Activated naive CD4-positive, alpha-beta T cell (primary cell): ENCODE measurements at places on chromosomes 13 and 19.

DNA sequence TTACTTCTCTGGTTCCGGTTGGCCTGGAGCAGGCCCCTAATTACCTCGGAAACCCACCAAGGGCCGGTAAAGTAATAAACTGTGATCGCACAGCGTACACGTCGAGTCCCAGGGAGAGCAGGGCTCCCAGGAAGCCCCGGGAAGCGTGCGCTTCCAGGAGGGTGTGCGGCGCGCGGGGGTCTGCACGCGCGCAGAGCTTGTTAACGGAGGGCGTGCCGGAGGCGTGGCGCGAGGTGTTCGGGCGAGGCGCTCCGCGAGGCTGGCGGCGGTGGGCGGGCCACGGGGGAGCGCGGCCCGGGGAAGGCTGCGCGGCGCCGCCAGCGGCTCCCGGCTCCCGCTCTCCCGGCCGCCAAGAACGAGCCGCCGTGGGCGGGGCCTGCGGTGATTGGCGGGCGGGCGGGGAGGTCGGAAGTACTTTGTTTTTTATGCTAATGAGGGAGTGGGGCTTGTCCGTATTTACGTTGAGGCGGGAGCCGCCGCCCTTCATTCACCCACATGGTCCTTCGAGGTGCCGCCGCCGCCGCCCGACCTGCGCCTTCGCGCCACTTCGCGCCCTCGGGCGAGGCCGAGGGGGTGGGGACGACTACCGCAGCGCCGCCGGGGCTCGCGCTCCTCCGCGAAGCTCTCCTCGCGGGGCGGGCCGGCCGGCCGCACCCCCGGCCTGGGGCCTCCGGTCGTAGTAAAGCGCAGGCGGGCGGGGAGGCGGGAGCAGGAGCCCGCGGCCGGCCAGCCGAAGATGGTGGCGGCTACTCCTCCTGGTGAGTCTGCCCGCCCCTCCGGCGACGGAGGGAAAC lies at the start of gene MIR17HG:
Gene MIR17HG (plus strand): TSS at position 486 of the 794 bp plus-strand sequence.
- peak; percentile 69 for DNase-seq

DNA sequence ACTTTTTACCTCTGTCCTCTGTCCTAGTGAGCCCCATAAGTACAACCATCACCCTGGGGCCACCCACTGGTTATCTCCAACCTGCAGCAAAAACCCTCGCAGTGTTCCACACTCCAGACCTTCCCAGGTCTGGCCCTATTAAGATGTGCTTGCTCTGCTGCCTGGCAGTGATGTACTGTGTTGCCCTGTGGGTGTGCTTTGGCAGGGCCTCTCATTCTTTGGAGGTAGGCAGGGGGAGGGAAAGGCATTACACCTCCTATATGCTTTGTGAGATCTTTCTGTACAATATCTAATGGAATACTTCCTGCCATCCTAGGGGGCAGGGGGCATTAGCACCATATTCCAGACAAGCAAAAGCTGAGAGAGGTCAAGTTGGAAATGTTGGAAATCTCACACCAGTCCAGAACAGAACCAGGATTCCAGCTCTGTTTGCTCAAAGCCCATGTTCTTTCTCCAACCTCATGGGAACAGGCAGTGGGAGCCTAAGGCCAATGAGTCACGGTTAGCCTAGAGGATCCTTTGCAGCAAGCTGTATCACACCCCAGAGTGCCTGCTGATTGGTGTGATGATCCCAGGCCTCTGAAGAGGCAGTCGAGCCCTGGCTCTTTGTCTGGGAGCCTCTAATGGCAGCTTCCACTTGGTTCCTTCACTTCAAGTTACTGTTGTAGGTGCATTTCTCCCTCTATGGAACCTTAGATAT lies 59.7 kb upstream of the UBL3 start:
- DNase-seq = no peak

DNA sequence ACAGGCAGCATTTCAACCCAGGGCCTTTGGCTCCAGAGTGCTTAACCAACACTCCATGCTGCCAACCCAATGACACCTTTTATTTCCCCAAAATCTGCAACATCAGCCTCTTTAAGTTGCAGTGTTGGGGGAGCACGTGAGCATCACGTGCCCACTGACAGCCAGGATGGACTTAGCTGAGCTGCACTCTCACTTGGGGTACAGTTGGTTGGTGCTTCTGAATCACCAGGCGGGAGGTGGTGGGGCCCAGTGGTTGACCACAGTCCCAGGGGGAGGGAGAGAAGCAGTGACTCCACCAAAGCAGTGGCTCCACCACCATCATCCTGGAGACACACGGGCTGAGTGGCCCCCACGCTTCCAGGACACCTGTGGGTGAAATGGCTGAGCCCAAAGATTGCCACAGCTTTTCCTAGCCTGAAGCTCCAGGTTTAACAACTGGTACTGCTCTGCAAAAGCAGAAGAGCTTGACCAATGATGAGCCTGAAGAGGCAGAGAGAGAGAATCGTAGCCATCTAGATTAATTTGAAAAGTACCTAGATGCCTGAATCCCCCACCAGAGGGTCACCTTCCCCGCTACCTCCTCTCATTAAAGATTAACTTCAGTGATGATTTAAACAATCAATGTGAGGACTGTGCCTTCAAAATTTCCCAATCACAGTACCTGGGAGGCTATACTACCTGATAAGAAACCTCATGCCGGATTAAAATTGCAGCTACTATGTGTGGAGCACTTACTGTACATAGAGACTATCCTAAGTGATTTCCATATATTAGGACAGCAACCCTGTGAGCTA lies 193.8 kb downstream of the FOXO1 start:
- no peak for DNase-seq

DNA sequence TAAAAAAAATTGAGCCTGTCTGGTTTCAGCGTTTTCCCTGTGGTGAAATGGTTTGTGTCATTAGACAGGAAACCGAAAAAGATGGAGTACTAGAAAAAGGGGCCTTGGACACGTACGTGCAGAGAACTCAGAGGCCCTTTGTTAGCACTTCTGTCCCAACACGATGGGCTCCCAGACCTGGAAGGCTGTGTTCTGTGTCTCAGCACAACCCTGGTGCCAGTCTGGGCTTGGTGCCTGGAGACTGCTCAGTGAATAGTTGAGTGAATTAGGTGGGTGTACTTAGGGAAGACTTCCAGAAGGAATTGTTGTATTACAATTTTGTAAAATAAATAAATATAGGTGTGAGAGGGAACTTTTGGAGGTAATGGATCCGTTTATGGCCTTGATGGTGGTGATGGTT lies 8.7 kb downstream of the ZNF71 start:
- no peak for DNase-seq

GRCh38 chr19:4690361-4690760 lies 20.2 kb upstream of the MYDGF start:
- DNase-seq = no peak

DNA sequence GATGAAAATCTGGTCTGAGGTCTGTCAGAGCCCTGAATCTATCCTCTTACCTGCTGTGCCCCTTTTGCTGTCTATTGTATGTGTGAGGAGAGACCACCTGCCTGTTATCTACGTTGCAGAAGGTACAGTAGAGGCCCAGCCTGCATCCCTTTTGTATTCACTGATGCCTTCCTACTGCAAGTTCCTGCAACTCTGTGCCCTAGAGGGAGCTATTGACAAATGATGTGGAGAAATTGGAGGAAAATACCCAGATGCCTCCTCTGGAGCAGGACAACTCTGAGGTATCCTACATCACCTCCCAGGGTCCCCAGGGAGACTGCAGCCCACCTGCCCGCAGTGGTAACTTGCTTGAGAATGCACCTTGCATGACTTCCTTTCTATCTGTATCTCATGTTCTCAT lies 33.7 kb downstream of the SIAH3 start:
- no peak for DNase-seq

DNA sequence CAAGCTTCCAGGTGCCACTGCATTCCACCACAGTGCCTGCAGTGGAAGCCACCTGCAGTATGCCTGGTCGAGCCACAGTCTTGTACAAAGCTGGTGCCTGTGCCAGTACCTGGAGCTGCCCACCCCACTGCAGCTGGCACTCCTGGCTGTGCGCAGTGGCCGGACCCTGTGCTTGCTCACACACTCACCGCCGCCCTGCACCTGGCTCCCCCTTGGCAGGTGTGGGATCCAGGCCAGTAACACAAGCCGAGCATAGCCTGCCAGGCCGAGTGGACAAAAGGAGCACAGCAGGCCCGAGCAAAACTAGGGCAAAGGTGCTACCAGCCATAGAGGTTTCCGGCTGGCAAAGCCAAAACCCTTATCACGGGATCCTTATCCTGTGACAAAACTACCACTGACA lies 18.5 kb downstream of the UGGT2 start:
- no peak for DNase-seq

DNA sequence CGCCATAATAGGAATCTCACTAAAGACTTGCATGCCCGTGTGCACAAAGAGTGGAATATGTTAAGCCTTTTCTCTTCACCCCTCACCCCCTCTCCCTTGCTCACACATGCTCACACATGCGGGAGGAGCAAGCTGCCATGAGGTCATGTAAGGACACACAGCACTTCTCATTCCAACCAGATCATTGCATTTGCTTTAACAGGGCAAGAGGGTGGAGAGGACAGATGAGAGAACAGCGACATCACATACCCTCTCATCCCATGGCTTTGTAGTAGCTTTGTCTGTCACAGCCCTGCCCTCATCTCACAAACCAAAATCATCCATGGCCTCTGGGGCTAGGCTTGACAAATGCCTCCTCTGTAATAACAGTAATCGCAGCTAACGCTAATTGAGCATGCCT lies 145.6 kb upstream of the FRY start:
- no peak for DNase-seq

DNA sequence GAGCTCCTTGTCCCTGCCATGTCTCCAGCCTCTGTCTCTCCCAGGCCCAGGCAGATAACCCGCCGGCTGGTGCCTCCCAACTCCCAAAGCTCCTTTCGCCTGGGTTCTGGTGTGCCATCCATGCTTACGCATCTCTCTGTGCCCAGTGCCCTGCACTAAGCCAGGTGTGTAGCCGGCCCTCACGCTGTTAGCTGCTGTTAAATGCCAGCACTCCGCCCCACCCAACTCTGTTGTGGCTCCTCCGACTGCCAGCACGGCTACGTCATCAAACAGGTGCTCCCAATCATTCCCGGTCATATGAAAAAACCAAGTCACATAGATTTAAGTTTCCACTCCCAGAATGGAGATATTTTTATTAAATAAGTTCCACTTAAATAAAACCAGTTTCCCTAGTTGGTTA lies 7.0 kb upstream of the HSPH1 start:
- no peak for DNase-seq

GRCh38 chr19:11339254-11340098 lies at the start of gene RAB3D:
RAB3D (minus strand) TSS chr19:11339657; CDS start chr19:11337399, 2,258 bp downstream.
- DNase-seq = peak; percentile 64

DNA sequence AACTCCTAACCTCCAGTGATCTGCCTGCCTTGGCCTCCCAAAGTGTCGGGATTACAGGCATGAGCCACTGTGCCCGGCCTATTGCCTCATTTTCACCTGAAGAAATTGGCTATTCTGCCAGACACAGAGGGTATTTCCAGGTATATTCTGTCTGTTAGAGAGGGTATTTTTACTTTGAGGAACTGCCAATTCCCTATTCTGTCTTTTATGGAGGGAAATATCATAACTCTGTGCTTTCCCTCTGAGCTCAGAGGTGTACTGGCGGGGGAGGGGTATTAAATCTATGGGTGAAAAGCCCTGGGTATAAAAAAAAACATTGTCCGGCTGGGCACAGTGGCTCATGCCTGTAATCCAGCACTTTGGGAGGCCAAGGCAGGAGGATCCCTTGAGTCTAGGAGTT lies 24.8 kb downstream of the TSKS start:
- DNase-seq = no peak

DNA sequence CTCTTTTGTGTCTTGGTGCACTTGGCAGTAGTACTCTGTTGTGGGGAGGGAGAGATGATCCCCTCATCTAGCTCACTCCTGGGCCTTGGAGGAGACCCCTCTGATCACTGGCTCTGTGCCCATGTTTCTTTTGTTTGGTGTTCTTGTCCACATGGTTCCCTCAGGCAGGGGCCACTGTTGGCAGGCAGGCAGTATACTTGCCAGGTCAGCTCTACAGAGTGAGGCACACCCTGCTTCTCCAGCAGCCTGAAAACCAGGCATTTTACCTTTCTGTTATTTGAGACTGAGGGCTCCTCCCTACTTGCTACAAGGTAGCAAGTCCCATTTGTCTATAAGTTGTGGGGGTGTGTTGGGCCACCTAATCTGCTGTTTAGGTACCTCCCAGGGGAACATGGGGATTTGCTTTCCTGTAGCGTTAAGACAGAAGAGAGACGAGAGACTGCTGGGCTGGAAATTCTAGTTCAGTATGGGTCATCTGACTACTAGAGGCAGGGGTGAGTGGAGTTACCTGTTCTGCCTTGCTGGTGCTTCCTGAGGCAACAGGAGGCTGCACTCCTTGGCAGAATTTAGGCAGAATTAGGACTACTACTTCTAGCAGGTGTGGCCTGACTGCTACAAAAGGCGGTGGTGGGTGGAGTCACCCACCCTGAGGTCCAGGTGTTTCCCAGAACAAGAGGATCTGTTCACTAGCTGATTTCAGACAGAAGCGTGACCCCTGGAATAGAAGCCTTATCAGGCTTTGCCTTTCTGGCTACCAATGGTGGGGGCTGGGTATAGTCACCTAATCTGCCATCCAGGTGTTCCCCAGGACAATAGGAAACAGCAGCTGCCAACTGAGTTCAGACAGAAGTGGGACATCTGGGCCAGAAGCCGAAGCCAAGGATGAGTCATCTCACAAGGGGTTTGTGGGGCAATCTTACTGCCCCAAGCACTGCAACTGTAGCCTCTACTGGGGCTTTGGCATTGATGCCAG lies 843.0 kb upstream of the ATXN8OS start:
- DNase-seq = no peak

- no peak for DNase-seq
Observed at GRCh38 chr13:31248965-31249539, 49.3 kb downstream of the B3GLCT start.

GRCh38 chr19:48319647-48320541 lies 5.5 kb upstream of the EMP3 start:
- DNase-seq = peak; percentile 39

- no peak for DNase-seq
Observed at GRCh38 chr13:30918662-30919405, 12.8 kb downstream of the MEDAG start.

DNA sequence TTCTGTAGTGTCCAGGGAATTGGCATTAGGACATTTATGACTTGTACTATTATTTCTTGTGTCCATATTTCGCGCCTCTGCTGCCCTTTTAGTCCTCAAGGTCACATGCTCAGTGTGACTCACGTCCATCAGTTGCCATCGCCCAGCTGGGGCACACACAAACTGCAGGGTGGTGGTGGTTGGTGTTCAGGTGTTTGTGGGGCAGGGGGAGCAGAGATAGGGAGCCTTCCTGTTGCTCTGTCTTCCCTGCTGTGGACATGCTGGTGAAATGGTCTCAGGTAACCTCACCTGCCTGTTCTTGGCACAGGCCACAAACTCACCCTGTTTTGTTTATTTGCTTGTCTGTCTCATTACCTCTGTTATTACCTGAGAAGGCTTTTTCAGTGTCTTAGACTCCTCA lies 22.4 kb downstream of the PRR12 start:
- DNase-seq = no peak

- no peak for DNase-seq
Observed at GRCh38 chr13:45933203-45933908, 81.8 kb upstream of the SIAH3 start.

DNA sequence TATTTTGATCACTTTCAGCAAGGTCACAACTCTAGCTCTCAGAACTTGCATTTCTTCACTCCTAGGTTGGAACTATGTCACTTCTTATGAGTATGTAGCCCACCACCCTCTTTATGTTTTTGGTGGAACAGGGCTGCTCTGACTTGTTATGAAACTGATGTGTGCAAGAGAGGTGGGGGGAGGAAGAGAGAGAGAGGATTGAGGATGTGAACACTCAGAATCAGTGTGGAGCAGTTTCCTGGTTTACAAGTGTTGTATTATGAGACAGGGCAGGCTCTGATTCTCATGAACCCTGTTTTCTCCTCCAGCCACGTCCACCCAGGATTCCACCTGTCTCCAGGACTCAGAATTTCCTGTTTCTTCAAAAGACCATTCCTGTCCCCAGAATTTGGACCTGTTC lies 16.1 kb downstream of the ZNF317 start:
- DNase-seq = no peak

GRCh38 chr13:30113983-30114570 lies 193.3 kb downstream of the KATNAL1 start:
- DNase-seq = no peak
